ENCODE measurements at places on chromosomes 16 and 17.

DNA sequence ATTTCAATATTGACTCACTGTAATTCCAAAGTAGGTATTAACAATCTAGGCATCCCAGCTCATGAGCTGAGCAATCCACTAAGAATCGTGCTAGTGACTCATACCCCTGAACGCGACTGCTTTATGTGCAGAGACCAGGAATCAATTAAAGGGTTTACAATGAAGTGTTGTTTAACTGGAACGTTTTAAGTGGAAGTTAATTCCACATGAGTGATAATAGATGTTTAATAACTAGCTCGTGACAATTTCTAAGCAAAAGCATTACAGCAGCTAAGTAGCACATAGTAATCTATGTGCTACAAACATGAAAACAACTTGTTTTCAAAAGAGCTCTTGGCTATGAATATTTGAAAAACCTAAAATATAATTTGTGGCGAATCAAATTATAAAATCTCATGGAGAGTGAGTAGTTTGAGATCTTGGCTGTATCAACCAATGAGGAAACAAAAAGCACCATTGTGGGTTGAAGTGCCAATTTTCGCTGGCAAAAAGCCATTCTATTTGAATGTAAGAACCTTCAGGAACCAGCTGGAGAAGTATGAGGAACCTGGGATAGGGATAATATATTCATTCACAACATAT, 9.4 kb downstream of the GJC1 start:
- no peak for DNase-seq

GRCh38 chr17:76197911-76198310, 42.4 kb downstream of the RNF157 start:
- no peak for DNase-seq

DNA sequence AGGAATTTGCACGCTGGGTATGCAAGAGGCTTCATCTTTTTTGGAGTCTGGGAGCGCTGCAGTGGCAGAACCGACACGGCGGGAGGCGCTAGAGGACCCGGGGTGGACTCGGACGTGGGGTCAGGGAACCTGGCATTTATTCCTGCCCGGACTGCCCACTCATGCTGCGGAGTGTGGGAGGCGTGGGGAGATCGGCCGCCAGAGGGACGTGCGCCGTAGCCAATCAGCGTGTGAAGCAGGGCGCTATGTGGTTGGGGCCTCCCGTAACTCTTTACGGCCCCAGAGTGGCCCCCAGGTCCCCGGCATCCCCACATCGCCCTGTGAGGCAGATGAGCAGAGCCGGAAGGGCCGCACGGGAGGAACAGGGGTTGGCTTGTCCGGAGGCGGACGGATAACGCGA, 11.2 kb downstream of the FLYWCH2 start:
- no peak for DNase-seq

DNA sequence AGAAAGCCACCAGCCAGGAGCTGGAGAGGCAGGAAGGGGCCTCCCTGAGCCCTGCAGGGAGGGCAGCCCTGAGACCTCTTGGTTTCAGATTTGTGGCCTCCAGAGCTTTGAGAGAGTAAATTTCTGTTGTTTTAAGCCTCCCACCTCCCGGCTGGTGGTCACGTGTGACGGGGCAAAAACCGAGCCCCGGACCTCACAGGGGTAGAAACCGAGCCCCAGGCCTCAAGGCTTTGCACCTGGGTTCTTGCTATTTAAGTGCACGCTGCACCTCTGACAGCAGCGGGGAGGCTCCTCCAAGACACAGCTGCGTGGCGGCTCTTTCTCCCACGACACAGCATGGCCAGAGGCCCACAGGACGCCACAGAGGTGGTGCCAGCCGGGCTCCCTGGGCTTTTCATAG, 17.4 kb upstream of the ZC3H18 start:
- DNase-seq = no peak

GRCh38 chr17:40778461-40778860, 3.9 kb downstream of the KRT27 start:
- no peak for DNase-seq

- no peak for DNase-seq
Observed at GRCh38 chr17:64460955-64461354, 12.0 kb downstream of the MILR1 start.

- no peak for DNase-seq
Observed at GRCh38 chr17:71821511-71821910, 299.3 kb upstream of the SOX9 start.

DNA sequence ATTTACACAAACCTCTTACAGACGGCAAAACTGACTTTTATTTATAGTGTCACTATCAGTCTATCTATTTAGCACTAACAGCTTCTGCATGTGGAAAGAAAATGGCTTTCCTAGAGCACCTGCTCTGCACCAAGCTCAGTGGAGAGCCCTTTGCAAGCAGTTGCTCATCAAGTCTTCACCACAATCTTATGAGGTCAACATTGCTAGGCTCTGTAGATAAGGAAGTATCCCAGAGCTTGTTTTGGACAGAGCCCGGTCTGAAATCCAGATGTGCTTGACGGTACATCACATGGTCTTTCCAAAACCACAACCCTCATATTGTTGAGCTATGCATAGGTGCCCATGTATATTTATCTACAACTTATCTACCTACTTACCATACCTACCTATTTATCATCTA, 572.7 kb upstream of the CDH5 start:
- no peak for DNase-seq

DNA sequence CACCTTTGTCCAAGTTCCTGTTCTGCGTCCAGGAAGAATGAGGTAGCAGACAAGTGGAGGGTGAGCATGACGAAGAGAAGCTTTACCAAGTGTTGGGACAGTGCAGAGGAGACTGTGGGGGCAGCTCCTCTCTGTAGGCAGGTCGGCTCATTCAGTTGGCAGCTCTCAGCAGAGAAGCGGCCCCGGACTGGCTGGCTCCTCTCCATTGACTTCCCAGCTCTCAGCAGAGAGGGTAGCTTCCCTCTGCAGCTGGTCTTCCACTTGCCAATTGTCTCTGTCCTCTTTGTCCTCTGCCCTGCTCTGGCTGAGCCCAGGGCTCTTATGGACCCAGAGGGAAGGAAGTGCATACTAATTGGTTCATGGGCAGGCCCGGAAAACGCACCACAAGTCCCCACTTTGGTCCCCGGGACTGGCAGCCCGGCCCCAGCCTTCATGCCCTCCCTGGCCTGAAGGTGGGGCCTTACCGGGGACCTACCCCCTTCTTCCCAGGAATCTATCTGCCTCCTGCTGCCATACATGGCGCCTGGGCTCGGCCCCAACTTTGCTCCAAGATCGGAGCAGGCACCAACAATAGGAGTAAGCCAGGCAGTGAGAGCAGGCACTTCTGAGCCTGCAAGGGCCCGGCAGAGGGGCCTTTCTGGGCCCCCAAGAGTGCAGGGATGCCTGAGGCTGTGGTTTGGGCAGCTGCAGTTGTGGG, 10.1 kb downstream of the KCTD5 start:
- DNase-seq = no peak

DNA sequence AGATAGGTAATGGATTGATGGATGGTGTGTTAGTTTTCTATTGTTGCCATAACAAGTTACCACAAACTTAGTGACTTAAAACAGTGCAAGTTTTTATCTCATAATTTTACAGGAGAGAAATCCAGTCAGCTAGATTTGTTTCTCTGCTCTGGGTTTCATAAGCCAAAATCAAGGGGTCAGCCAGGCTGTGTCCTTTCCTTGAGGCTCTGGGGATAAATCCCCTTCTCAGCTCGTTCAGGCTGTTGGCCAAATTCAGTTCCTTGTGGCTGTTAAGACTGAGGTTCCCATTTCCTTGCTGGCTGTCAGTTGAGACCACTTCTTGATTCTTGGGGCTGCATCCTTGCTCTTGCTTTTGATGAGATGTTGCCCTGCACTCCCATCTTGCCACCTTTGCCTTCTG, 204.9 kb upstream of the CDH13 start:
- no peak for DNase-seq

GRCh38 chr17:21286909-21287702, 2.6 kb downstream of the MAP2K3 start:
- DNase-seq = no peak

- peak; percentile 45 for DNase-seq
Observed at GRCh38 chr17:19237389-19238166, 412 bp downstream of the EPN2 start.

- DNase-seq = no peak
Observed at GRCh38 chr16:79309606-79310005, 290.9 kb downstream of the MAF start.

- DNase-seq = no peak
Observed at GRCh38 chr17:17525311-17525710, 29.1 kb upstream of the RASD1 start.

DNA sequence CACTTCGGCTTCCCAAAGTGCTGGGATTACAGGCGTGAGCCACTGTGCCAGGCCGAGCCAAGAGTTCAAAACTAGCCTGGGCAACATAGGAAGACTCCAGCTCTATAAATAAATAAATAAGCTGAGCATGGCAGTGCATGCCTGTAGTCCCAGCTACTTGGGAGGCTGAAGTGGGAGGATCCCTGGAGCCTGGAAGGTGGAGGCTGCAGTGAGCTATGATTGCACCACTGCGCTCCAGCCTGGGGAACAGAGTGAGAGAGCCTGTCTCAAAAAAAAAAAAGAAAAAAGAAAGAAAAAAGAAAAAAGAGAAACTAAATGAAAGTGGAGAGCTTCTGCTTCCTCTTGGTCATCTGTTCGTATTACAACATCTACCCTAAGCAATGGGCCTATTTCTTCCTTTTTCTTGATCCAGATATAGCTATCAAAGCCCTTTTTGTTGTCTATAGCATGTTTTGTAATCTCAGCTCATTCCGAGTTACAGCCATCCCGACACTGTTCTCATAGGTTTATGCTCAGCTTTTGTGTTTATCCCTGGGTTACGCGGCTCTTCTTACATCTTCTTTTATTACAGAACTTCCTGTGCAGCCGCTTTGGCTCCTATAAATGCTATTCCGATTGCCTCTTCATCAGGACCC, 14.1 kb upstream of the MAPK3 start:
- no peak for DNase-seq

- DNase-seq = peak; percentile 74
Observed at GRCh38 chr16:3065069-3065741, at the start of gene IL32. TSS of gene IL32 (plus strand) at chr16:3065640. CDS start at chr16:3065812, 172 bp downstream.

DNA sequence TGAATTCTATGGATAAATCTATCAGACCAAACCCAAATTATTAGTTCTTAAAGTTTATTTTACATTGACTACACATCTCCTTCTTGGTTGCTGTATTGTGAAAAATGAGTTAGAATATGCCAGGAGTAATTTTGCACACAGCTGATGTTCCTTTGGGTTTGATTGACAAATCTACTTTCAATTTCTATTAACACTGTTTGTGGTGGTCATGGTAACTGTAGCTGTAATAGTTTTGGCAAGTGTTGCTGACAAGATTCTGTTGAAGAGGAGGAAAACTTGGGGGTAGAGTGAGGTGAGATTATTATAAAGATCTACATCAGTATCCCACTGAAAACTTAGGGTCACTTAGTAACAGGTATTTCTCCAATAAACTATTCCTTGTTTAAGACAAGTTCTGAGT, 30.3 kb downstream of the MRTFB start:
- no peak for DNase-seq
